Suppressor macrophage treated with lipopolysaccharide for 1 hour (primary cell): ENCODE measurements at places on chromosomes 1 and 21.

DNA sequence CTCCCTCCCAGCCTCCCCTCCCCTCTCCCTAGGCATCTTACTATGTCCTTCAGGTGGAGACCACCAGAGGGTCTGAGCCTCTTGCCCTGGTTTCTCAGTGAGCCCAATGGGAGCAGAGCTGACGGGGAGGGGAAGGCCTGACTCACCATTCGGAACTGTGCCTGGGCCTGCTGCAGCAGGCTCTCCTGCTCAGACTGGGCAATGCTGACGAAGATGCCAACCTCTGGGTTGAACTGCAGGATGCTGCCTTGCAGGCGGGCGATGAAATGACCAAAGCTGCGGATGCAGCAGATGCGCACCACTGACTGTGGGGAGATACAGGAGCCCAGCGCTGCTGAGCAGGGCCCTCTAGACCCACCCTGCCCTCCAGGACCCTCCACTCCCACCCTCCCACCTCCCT, 11.0 kb upstream of the PAQR6 start:
- DNase-seq, result no peak

DNA sequence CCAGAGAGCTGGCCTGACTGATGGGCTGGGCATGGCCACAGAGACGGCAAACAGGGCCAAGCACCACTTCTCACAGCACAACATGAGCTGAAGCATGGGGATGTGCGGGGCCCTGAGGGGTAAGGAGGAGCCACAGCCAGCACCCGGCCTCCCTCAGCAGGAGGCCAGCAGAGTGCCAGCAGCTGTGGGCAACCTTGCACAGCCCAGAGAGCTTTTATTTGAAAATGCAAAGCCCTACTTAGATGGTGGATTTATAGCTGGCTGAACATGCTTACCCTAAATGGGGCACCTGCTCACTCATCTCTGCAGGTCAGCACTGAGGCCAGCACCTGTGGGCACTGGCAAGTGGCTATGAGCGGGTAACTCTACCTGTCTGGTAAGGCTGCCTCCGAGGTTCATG, 44.1 kb downstream of the SLC66A1 start:
- no peak for DNase-seq

- DNase-seq, result no peak
Measured at GRCh38 chr1:7255303-7256058, 470.2 kb downstream of the CAMTA1 start.

GRCh38 chr1:201039876-201040275, 16.4 kb upstream of the KIF21B start:
- no peak for DNase-seq

DNA sequence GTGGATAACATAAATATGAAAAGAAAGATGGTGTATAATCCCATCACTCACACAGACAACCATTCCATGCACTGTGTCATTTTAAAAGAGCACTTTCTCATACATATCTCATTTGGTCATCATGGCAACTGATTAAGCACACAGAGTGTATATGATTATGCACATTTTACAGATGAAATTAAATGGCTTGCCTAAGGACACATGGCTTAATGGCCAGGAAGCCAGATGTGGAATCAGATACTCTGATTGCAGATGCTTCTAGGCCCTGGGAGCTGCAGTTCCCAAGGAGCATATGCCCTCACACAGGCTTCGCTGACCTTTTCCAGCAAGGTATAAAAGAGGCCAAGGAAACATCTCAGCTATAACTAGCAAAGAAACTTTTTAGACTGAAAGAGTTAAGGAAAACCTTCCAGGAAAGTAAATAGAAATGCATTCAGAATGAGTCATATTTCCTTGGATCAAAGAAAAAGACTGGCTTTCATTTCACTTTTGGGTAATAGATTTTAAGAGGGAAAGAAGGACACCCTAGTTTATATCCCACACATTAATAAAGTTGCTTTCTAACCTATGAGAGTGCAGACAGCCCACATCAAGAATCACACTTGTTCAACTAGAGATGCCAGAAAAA, 19.6 kb upstream of the FAM89A start:
- DNase-seq, result no peak

- no peak for DNase-seq
Measured at GRCh38 chr1:236336084-236336483, 54.3 kb upstream of the ERO1B start.

DNA sequence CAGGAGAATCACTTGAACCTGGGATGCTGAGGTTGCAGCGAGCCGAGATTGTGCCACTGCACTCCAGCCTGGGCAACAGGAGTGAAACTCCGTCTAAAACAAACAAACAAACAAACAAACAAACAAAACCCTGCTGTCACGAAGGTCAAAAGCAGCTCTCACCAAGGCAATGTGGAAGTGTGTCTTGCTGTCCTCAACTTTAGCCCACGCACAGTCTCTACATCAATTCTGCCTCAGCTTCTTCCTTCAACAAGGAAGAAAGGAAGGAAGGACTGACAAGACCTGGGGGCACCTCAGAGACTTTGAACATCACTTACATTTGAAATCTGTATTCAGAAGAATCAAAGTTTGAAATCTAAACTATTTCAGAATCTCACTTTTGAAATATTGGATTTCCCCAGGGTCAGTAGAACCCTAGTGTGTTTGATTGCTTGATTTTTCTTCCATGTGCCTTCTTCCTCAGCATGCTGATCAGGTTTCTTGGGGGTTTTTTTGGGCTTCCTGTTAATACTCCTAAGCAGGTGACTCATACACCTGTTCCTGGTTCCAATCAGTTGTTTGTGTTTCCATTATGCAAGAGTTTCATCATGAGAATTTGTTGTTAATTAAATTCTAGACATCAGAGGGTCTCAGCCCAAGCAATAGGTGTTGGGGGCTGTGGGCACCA, 6.5 kb upstream of the CSTB start:
- DNase-seq, result peak; percentile 62

GRCh38 chr1:36284517-36284916, 21.7 kb upstream of the SH3D21 start:
- no peak for DNase-seq

DNA sequence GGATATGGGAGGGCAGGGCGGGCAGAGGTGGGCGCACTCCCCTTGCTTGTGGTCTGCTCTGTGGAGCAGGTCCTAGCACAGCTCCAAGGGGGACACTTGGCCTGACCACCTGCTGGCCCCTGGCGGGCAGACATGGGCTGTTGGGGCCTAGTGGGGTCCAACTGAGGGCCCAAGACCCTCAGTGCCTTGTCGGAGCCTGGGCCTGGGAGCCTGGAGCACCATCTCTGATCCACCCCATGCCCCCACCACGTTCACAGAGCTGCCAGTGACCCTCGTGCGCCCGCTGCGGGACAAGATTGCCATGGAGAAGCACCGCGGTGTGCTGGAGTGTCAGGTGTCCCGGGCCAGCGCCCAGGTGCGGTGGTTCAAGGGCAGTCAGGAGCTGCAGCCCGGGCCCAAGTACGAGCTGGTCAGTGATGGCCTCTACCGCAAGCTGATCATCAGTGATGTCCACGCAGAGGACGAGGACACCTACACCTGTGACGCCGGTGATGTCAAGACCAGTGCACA, 70.6 kb downstream of the OBSCN start:
- no peak for DNase-seq

DNA sequence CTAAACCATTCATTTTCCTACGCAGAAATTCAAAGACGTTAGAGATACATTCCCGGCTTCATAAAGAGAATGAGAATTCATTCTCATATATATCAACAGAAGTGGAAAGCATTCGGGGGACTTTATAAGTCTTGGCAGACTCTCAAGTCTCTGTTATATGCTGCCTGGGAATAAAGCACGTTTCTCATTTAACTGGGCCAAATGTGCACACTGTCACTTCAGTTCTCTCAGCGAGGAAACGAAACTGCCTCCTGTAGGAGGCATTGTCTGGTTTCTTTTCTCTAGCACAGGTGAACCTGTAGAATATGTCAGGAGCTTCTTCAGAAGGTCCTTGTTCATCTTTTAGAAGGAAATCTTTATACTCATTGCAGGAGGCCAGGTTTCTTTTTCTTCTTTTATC, 367.6 kb downstream of the PTBP2 start:
- no peak for DNase-seq
